ENCODE measurements at places on chromosomes 3 and 15. TPM values are rescaled to one million over a fixed set of nuclear protein-coding genes. Genes with fewer than 3 reads are reported as not detected.

- peak; percentile 73 for DNase-seq
Measured at GRCh38 chr3:37990527-37990926, at the start of gene VILL. TSS of gene VILL (plus strand) at chr3:37990786. CDS start at chr3:37993673, 2,887 bp downstream.

The SERPINI2 gene
- not detected for total RNA-seq

The ALDH1L1 gene
- 0.09 TPM for total RNA-seq

The GASK1A gene
- 2.9 TPM for total RNA-seq

DNA sequence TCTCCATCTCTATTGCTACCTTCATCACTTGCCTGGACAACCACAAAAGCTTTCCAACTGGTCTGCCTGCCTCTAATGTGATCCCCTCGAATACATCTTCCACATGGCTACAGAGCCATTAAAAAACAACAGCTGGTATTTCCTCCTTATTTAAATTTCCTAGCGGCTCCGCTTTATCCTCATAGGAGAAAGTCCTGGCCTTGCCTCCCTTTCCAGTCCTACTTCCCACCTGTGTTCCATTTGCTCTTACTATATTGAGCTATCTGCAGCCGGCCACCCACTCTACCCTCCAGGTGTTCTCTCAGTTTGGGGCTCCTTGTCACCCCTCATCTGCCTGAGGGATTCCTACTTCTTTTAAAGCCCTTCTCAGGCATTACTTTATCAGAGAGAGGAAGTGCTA lies 49.7 kb upstream of the TSPAN3 start:
- DNase-seq, result no peak

The GJD2 gene
- total RNA-seq, result not detected
